ENCODE measurements at places on chromosomes 3 and 15.
A peak's percentile ranks its signal among the peaks of the same experiment; 100 is the strongest.

DNA sequence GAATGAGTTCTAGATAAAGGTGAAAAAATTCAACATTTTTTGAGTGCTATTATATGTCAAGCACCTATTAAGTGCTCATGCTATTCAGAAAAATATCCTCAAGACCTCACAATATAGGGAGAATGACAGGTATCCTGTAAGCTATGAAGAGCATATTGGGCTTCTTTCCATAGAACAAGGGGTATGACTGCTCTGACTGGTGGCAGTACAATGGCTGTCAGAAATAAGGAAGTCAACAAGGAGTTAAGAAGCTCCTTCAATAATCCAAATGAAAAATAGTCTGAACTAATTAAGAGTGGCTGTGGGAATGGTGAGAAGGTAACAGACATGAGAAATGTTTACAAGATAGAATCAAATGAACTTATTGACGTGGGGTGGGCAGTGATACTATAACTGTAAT, 24.7 kb downstream of the NPTN start:
- no peak for DNase-seq

GRCh38 chr3:77373619-77374018, 333.7 kb downstream of the ROBO2 start:
- no peak for DNase-seq

DNA sequence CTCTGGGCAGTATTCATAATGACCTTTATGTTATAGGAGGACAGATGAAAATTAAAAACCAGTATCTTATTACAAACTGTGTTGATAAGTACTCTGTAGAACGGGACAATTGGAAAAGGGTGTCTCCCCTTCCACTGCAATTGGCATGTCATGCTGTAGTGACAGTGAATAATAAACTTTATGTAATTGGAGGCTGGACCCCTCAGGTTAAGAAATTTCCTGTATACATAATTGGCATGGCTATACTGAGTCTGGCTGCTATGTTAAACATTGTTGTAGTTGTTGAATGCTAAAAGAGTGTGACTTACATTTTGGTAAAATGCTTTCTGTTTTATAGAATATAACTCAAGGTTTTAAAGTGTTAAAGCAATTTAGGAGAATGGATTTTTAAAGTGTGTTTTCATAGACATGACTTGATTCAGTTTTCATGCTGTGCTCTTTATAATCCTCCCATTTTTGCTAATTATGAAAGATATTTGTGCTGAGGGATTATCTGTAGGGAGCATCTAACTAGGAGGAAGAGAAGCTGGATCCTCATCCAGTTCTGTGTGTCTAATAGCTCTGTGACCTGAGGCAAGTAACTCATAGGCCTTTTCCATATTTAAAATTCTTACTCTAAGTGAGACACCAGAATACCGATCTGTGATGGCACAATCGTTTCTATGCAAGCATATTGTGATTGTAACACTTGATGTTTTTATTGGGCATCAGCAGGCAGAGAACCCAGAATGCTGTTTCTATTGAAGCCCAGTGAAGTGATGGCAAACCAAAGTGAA, 13.0 kb downstream of the KBTBD12 start:
- DNase-seq = no peak

DNA sequence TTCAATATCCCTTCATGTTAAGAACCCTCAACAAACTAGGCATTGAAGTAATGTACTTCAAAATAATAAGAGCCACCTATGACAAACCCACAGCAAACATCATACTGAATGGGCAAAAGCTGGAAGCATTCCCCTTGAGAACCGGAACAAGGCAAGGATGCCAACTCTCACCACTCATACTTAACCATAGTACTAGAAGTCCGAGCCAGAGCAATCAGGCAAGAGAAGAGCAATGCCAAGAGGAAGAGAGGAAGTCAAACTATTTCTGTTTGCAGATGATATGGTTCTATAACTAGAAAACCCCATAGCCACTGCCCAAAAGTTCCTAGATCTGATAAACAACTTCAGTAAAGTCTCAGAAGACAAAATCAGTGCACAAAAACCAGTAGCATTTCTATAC, 161.9 kb downstream of the UBE2E2 start:
- no peak for DNase-seq

DNA sequence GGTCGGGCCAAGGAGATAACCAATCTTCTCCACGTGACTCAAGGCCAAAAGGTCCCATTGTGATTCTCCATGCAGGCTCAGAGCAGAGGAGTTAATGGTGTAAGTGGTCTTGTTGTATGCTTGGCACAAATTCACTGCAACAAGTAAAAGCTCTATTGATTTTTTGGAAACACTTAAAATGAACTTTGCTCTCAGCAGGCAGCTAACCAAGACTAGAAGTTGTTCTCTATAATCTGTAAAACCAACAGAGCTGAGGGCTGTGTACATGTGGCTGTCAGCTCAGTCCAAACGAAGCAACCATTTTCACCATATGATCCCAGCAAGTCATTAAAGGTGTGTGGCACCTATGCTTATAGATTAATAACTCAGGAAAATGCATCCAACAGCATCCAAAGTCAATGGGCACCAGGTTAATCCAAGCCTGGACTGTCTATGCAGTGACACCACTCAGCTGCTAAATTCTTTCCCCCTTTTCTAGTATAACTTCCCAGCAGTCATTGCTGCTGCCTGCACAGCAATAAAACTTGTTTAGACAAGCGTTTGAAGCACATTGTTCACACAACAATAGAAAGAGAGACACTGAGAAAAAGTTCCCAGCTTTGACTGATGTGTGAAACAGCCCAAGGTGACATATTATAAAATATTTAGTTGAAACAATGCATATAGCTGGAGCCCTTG, 603.8 kb upstream of the ADAMTS9 start:
- DNase-seq = no peak

- no peak for DNase-seq
Measured at GRCh38 chr3:107816107-107816506, 274.7 kb downstream of the CD47 start.

DNA sequence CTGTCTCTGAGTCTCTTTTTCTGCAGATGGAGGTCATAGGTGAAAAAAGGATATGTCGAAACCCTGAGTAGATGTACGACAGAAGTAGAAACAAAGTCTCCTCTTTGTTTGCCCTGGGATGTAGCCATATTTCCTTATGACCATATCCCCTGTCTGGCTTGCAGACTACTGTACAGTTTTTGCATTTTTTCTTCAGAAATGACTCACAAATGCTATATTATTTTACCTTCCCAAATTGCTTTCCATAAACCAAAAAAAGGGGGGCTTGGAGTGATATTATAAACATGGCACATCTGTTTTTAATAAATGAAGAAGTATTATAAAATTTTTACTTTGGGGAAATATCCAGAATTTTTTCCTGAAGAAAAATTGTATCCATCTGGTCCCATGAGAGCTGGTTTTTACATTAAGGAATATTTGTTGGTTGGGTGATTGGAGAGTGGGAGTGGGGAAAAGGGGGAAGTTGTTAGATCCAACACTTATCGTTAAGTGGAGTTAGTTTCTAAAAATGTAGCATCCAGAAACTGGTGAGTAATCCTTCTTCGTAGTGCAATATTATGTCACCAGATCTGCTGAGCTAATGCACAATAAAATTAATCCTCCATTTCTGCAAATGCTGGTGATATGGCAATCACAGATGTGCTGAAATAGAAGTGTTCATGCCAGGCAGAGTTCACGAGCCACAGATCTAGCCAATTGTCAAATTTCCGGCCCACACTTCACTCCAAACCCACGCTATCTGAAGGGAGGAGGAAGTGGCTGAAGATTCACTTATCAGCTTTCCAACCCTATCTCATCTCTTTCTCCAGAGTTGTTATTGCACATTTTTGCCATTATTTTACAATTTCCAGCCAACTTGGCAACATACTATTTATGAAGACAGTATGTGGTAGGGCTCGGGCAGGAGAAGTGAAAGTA, 313.6 kb upstream of the ATP11B start:
- DNase-seq = no peak

- no peak for DNase-seq
Measured at GRCh38 chr3:8282541-8283165, 219.0 kb upstream of the LMCD1 start.

- DNase-seq = no peak
Measured at GRCh38 chr15:98071786-98072185, 111.3 kb downstream of the ARRDC4 start.

GRCh38 chr3:145981056-145981455, 179.9 kb downstream of the PLOD2 start:
- no peak for DNase-seq

- DNase-seq = no peak
Measured at GRCh38 chr3:118533676-118534075, 501.0 kb downstream of the IGSF11 start.

DNA sequence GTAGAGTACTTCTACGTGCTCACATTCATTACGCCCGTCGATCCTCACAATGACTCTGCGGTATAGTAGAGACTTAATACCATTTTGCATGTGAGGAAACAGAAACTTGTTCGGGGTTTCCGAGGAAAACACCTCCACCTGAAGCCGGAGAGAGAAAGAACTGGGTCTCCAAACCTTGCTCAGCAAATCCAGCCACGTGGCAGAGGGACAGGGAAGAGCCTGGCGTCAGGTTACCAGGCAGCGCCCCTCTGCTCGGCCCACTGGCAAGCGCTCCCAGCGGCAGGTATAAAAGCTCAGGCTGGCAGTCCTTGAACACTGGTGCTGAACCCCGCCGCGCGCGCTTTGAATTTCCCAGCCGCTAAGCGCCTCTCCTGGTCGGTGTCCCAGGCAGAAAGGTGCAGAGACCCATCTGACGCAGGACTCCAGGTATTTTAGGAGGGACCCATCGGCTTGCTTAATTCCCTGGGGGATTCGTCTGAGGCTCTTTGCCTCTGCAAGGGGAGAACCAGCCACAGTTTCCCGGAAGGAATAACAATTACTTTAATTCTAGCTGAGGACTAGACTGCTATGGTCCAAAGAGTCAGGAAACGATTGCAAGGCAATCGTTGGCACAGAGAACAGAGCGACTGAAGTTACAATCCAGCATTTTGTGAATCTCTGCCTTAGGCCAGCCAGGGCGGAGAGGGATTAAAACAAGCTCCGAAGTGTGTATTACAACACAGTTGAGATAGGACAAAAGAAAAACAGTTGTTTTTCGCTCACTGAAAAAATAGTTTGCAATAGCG, at the start of gene C2CD4A:
TSS of gene C2CD4A (plus strand) at position 315 of the 785 bp plus-strand sequence. CDS start 637 bp downstream, outside the sequence.
- peak; percentile 82 for DNase-seq

DNA sequence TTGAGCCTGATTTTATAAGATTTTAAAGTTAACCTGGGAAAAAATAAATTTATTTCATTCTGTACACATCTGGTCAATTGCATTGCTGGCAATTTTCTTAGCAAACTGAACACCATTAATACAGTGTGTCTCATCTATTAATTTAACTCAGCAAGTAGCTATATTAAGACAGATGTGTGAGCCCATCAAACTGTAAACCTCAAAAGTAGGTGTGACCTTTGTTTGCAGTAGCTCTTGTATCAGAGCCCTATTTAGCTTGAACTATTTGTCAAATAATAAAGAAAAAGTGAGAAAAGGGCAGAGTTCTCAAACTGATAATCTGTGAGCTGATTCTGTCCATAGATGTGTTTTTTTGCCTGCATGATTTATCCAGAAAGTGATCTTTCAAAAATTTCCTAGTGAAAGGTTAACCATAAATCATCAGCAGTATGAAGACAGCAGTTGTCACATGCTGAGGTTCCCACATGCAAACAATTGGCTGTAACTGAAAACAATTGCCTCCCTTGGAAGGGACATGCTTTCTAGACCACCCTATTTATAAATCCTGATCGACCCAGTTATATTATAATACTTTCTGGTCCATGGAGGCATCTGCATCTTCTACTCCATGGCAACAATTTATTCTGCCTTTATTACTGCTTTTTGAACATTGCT, 646.5 kb downstream of the NSUN3 start:
- no peak for DNase-seq

DNA sequence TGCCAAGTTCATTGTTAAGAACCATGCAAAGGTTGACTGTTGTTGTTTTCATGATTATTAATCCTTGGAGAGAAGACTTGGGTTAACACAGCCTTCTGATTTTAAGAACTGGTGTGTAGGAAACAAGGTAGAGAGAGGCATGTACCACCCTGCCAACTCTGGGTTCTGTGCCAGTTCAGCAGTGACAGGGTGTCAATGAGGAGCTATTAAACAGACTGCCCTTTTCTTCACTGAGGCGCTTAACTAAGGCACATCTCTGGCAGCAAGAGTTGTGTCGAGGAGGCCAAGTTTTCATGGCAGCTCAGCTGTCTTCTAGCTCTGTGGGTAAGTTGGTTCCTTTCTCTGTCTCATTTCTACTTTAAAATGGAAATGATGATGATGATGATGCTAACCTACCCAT, 117.6 kb downstream of the FEZF2 start:
- DNase-seq = no peak

DNA sequence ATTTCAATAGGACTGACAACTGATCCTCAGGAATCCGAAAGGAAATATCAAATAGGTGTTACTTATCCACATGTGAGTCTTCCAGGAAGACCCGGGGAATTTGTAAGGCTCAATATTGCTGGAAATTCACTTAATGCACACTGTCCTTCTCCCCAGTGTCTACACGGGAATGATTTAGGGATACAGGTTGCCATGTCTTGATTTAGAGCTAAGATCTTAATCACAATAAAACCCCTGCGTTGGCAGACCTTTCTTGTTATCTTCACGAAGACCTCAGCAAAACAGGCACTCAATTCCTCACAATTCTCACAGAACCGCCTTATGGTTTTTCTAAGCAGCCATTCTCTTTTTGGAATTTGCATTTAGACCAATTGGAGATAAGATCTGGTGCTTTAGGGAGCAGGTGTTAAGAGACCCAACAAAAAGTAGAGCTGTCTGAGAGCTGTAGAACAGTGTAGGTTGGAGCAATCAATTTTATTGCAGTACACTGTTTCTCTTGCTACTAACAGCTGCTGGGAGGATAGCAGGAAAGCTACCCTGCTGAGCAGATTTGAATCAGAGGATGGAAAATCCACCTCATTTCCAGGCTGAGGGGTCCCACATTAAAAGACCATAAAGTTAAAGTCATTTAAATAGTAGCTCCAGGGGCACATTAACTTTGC, 925.7 kb downstream of the EPHA3 start:
- no peak for DNase-seq

DNA sequence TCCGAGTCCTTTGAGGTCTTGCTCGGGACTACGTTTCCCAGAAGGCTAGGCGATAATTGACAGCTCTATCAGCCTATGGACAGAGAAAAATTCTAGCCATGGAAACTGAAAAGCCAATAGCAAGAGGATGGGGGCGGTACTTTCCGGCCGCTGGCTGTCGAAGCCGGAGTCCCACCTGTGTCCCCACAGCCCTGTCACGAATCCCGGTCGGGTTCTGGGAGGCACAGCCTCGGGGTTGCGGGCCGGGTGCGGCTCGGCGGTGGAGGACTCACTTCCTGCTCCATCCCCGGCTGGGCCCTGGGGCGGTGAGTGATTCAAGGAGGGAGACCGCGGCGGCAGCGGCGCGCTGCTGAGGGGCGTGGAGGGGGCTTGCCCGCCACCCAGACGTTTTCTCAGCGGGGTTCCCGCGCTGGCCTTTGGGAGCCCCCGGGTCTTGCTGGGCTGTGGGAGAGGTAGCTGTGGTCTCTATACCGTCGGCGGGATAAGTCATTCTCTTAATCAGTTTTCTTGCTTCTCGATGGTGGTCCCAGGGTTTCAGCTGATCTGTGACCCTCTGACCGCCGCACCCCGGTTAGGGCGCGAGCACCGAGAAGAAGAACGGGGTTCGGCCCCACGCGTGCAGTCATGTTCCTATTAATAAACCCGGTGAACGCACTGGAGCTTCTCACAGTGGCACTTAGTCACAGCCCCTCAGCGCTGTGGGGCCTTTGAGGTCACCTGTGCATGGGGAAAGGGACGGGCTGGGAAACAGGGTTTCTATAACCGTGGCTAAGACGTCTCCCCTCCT, at the start of gene ZNF774:
TSS of gene ZNF774 (plus strand) at position 178 of the 787 bp plus-strand sequence. CDS start 2,377 bp downstream, outside the sequence.
- DNase-seq = peak; percentile 94

GRCh38 chr3:54094926-54095325, 27.4 kb upstream of the CACNA2D3 start:
- no peak for DNase-seq
